ENCODE measurements at places on chromosomes 4 and X.

DNA sequence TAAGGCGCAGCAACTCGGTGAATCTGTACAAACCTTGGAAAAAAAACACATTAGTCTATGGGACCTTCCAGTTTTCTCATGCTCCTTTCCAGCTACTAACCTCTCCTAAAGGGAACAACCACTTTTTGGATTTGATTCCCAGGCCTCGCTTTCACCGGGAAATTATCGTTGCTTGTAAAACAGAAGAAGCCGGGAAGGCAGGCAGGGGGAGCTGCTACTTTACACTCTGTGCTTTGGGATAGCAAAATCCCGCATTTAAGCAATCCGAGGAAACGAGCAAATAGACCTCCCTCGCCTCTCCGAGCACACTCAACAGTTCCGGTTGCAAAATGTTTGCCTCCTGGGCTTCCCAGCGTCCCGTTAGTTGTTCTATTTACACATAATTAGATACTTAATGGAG lies 1.2 kb downstream of the CD38 start:
- no peaks in the 10 kb centered on the region for H3K4me1 ChIP-seq
- H3K4me3 ChIP-seq: peak overlapping the region; percentile 56
- peak; percentile 71 for DNase-seq
- H3K36me3 ChIP-seq: no peaks in the 10 kb centered on the region
- H3K27ac ChIP-seq: no peak overlapping the region

GRCh38 chr4:83964996-83965541 lies 429.2 kb downstream of the GPAT3 start:
- H3K27me3 ChIP-seq: no peaks in the 10 kb centered on the region
- H3K4me1 ChIP-seq: peaks cover 13% of the 10 kb centered on the region
- no peak overlapping the region for H3K27ac ChIP-seq
- no peaks in the 10 kb centered on the region for H3K36me3 ChIP-seq

- no peaks in the 10 kb centered on the region for H3K27me3 ChIP-seq
- no peaks in the 10 kb centered on the region for H3K4me1 ChIP-seq
- DNase-seq: no peak
- H3K4me3 ChIP-seq: no peak overlapping the region
- H3K36me3 ChIP-seq: no peaks in the 10 kb centered on the region
Observed at GRCh38 chrX:46559062-46559461, 13.8 kb upstream of the ZNF674 start.

- H3K4me3 ChIP-seq: no peak overlapping the region
- H3K27ac ChIP-seq: no peak overlapping the region
- H3K27me3 ChIP-seq: no peaks in the 10 kb centered on the region
- DNase-seq: peak; percentile 14
- H3K4me1 ChIP-seq: no peaks in the 10 kb centered on the region
- H3K36me3 ChIP-seq: peaks cover 29% of the 10 kb centered on the region
Observed at GRCh38 chr4:113316879-113317278, 267.4 kb downstream of the ANK2 start.

- DNase-seq: no peak
- H3K4me3 ChIP-seq: peak overlapping the region; percentile 66
- H3K27me3 ChIP-seq: peaks cover 31% of the 10 kb centered on the region
- no peak overlapping the region for H3K27ac ChIP-seq
Observed at GRCh38 chr4:74157154-74157553, 764 bp upstream of the MTHFD2L start.

DNA sequence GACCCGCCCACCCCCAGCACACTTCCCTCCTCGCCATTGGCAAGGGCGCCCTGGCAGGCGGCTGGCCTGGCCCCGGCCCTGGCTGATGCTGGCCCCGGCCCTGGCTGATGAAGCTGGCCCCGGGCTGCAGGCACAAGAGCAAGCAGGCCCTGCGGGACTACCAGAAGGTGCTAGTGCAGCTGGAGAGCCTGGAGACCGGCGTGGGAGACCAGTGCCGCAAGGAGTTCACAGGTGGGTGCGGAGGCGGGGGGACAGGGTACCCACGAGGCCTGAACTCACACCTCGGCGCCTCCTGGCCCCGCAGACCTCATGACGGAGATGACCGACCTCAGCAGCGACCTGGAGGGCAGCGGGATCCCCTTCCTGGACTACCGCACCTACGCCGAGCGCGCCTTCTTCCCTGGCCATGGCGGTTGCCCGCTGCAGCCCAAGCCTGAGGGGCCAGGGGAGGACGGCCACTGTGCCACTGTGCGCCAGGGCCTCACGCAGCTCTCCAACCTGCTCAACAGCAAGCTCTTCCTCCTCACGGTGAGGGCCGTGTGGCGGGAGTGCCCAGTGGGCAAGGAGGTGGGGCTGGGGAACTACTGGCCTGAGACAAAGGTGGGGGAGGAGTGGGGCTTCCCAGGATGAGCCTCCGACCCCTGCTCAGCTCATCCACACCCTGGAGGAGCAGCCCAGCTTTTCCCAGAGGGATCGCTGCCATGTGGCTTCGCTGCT lies 6.1 kb upstream of the SRPK3 start:
- no peak overlapping the region for H3K27ac ChIP-seq
- no peaks in the 10 kb centered on the region for H3K4me1 ChIP-seq
- DNase-seq: no peak
- H3K27me3 ChIP-seq: no peaks in the 10 kb centered on the region
- no peak overlapping the region for H3K4me3 ChIP-seq

GRCh38 chr4:174318829-174319764 lies 35.4 kb downstream of the CEP44 start:
- no peak overlapping the region for H3K4me3 ChIP-seq
- DNase-seq: peak; percentile 40
- H3K4me1 ChIP-seq: no peaks in the 10 kb centered on the region
- H3K36me3 ChIP-seq: peaks cover 5% of the 10 kb centered on the region

- no peak for DNase-seq
- H3K27me3 ChIP-seq: no peaks in the 10 kb centered on the region
- H3K36me3 ChIP-seq: no peaks in the 10 kb centered on the region
Observed at GRCh38 chr4:13174926-13175325, 309.2 kb downstream of the RAB28 start.

DNA sequence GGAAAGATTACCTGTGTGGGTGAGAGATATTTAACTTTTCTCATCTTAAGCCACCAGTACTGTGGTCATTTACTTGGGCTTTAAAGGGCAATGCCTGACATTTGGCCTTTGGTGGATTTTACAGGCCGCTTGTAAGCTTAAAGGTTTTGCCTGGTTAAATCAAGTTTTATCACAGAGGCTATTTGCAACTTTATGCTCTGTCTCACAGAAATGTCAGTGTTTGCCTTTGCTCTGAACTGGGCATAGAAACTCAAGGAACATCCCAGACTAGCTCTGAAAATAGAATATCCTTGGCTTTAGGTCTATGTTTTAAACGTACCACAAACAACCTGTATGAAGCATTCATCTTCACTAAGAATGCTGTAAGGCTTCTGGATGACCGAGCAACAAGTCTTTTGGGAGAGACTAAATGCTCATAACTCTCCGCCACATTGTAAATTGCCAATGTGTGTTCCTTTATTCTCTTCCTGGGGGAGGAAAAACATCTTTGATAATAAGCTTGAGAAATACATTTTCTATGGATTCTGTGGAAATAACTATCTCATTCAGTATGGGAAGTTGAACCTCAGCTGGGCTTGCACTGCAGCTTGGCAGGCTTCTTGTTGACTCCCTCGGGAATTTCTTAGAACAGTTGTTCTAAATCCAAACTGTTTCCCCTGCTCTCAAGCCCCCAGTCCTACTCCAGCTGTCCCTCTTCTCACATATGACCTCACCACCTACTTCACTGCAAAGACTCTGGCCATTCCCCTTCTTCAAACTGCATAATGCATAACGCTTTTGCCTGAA lies 105.8 kb upstream of the WDR44 start:
- no peaks in the 10 kb centered on the region for H3K4me1 ChIP-seq
- no peaks in the 10 kb centered on the region for H3K36me3 ChIP-seq
- H3K27ac ChIP-seq: no peak overlapping the region
- no peak for DNase-seq
- no peaks in the 10 kb centered on the region for H3K27me3 ChIP-seq

DNA sequence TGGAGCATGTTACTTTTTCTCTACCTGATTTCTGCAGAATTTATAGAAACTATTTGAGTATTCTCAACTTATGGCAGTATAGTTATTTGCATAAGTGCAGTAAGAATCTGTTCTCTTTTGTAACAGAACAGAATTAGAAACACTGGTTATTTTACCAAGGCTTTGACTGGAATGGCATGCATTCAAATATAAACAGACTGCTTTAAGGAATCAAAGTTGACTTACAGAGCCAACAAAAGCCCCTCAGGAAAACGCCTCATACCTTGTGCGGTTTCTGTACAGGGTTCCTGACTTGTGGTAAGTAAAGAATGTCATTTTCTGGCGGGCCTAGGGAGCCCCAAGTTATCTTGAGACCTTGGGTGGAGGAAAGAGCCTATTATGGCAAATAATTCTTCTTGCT lies 97.1 kb downstream of the GPR143 start:
- no peaks in the 10 kb centered on the region for H3K36me3 ChIP-seq
- H3K27me3 ChIP-seq: no peaks in the 10 kb centered on the region
- H3K27ac ChIP-seq: no peak overlapping the region
- DNase-seq: no peak

DNA sequence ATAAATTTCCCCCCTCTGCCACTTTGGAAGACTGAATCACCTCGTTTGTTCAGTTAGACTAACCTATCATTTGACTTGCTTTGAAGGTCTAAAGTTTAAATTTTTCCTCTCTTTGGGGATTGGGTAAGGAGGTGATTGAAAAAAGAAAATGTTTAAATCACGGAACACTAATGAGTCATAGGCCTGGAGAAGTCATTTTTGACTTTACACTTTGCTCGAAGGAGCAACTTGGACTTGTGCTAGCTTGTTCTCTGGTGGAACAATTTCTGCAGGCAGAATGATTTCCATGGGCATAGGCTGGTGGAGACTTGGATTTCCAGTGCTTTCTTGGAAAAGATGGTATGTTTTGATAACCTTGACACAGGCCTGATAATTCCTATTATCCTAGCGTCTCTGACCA lies 10.5 kb upstream of the GLUD2 start:
- H3K36me3 ChIP-seq: no peaks in the 10 kb centered on the region
- no peak overlapping the region for H3K4me3 ChIP-seq
- H3K27ac ChIP-seq: no peak overlapping the region
- no peaks in the 10 kb centered on the region for H3K4me1 ChIP-seq

DNA sequence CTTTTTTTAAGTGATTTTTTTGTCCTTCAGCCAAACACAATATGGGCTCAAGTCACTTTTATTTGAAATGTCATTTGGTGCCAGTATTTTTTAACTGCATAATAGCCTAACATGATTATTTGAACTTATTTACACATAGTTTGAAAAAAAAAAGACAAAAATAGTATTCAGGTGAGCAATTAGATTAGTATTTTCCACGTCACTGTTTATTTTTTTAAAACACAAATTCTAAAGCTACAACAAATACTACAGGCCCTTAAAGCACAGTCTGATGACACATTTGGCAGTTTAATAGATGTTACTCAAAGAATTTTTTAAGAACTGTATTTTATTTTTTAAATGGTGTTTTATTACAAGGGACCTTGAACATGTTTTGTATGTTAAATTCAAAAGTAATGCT lies 62.1 kb downstream of the EDNRA start:
- H3K4me1 ChIP-seq: no peaks in the 10 kb centered on the region
- no peak for DNase-seq
- H3K27ac ChIP-seq: no peak overlapping the region

DNA sequence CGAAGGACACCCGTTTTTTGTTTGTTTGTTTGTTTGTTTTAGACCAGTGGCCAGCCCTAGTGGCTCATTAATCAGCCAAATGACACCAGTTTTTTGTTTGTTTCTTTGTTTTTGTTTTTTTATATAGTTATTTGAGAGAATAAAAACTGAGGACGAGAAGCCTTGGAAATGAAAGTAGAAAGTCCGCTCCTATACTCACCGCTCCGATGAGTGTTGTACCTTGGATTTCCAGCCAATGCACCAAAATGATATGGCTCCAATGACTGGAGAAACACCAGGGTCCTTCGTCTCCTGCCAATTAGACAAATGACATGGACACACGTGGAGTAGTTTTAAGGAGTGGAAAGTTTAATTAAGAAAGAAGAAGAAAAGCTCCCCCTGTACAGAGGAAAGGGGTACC lies 87.9 kb downstream of the ZXDA start:
- H3K27ac ChIP-seq: no peak overlapping the region
- no peaks in the 10 kb centered on the region for H3K4me1 ChIP-seq
- H3K27me3 ChIP-seq: no peaks in the 10 kb centered on the region
- H3K36me3 ChIP-seq: no peaks in the 10 kb centered on the region
- no peak overlapping the region for H3K4me3 ChIP-seq
- DNase-seq: no peak

DNA sequence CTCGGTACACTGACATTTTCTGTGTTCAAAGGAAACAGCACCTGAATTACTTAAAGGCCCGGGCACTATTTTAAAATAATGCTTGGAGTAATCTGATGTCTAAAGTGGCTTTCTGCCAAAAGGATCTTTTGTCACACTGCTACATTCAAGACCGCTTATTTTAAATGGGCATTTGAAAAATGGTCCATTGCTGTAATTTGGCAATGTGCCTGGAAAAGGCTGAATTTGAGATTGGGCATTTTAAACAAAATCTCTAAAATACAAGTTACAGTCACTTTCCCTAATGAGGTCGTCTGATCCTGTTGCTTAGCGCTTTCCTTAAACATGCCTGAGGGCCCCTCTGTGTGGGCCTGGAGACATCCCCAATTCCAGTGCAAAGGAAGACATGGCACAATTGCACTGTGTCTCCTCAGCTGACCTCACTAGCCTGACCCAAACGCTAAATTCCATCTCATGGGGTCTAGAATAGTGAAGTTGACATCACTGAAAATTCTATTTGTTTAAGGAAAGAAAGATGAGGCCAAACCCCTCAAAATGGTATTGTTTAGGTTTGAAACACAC lies 214.2 kb downstream of the GPC3 start:
- H3K36me3 ChIP-seq: no peaks in the 10 kb centered on the region
- no peaks in the 10 kb centered on the region for H3K27me3 ChIP-seq
- DNase-seq: no peak
- H3K4me3 ChIP-seq: no peak overlapping the region
- no peaks in the 10 kb centered on the region for H3K4me1 ChIP-seq

DNA sequence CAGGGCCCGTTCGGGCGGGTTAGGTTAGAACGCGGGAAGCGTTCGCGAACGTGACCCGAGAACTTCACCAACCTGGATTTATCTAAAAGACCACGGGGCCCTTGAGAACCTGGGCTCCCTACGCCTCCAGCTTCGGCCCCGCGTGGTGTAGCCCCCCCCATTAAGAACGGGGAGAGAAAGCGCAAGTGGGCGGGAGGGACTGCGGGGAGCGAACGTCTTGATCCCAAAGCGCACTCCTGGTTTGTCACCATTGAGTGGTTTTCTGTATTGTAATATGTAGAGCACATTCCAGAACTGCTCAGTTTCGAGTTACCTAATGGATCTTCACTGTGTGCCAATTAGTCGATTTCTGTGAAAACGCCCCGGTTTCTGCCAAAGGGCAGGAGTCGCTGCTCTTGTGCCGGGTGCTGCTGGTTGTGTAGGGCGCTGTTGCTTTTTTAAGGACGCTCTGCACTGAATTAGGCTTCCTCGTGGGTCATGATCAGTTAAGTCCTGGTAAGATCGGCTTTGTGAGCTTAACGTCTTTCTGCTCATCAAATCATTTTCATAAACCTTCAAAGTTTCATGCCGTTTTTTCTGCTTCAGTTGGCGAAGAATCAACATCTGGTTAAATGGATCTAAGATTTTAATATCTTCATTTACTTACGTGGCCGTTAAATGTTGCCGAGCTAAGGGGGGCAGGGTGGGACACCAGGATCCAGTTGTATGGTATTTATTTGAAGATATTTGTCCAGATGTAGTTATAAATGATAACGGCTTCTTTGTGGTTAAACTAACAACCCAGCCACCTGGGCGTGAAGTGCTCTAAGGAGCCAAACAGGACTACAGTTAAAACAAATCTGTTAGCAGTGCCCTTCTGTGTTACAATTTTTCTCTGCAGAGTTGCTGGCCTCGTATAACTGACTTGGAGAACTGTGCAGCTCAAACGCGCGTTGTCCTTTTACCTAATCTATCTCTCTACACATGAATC lies 809 bp downstream of the MND1 start:
- H3K27me3 ChIP-seq: no peaks in the 10 kb centered on the region
- H3K4me1 ChIP-seq: peaks cover 22% of the 10 kb centered on the region
- no peaks in the 10 kb centered on the region for H3K36me3 ChIP-seq
